ENCODE measurements at places on chromosomes 6 and 20. TPM values are rescaled to one million over a fixed set of nuclear protein-coding genes. Genes with fewer than 3 reads are reported as not detected.
A peak's percentile ranks its signal among the peaks of the same experiment; 100 is the strongest.

DNA sequence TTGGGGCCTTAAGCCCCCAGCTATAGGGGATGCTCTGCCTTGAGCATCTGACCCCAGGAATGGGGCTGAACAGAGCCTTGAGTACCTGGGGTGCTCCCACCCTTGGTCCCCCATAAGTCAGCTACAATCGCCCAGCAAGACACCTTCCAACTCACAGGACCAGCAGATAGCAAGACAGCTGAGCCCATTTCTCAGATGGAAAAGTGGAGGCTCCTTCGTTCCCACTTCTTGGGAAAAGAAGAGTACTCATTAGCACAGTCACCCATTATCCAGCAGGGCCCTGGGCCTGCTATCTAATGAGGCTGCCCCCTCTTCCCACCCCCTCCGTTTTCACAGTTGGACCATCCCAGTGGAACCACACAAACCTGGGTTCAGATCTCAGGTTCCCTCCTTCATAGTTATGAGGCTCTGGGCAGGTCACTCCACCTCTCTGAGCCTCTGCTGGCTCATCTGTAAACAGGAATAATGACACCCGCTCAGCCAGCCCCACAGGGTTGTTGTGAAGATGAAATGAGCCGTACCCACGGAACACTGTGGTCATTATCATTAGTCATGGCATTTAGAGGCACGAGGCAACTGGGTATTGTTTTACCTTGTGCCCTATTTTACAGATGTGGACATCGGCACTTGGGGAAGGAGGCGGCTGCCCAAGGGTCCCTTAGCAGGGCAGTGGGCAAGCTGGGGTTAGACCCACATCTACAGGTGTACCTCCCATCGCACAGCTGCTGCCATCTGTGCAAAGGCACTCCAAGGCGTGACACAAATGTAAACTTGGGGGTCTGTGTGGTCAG, 4.5 kb downstream of the LPIN3 start:
- no peaks in the 10 kb centered on the region for H3K4me1 ChIP-seq
- no peak for DNase-seq
- H3K4me3 ChIP-seq: no peak overlapping the region

FAM110A gene
- 6.5 TPM for total RNA-seq

- no peaks in the 10 kb centered on the region for H3K36me3 ChIP-seq
- H3K27me3 ChIP-seq: no peaks in the 10 kb centered on the region
- DNase-seq: no peak
- H3K4me3 ChIP-seq: no peak overlapping the region
- H3K4me1 ChIP-seq: no peaks in the 10 kb centered on the region
- no peak overlapping the region for H3K27ac ChIP-seq
Measured at GRCh38 chr20:11453430-11453829, 464.3 kb upstream of the BTBD3 start.

DNA sequence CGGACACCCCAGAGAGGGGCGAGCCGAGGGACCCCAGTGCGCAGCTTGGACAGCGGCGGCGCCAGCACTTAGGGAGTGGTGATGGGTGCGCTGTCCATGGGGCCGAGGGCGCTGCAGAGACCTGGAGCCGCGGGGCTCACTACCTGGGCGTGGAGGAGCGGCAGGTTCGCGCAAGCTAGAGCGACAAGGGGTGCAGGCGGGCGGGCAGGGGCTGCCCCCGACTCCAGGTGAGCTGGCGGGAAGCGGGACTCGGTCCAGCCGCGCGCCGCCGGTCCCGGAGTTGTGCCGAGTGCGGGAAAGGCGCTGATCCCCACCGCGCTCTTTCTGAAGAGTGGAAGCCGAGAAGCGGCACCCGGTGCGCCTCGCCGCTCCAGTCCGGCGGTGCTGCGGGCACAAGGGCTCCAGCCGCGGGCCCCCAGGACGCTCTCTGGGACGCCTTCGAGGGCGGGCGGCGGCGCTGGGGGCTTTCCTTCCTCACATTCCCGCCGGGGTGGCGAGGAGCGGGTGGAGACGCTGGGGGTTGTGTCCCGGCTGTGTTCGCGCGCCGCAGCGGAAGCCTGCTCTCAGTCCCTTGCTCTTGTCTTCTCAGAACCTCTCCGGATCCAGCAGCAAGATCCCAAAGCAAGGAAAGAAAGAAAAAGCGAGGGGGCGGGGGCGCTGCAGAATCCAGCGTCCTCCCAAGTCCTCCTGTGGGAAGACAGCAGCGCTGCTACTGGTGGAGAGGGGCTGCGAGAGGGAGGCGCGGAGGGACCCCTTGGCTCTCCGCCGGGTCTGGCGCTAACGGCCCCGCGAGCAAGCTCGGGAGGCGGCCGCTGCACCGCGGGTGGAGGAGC, at the start of gene B3GAT2:
B3GAT2 (minus strand) TSS at position 610 of the 833 bp plus-strand sequence. CDS start 631 bp downstream, outside the sequence.
- H3K27ac ChIP-seq: no peak within 1 kb of the TSS
- peak within 1 kb of the TSS; percentile 56 for H3K4me3 ChIP-seq
- no peaks in the 10 kb centered on the region for H3K36me3 ChIP-seq
- H3K27me3 ChIP-seq: peaks cover 46% of the 10 kb centered on the region

F13A1 gene
- 117 TPM for total RNA-seq

- DNase-seq: peak; percentile 28
- no peaks in the 10 kb centered on the region for H3K27me3 ChIP-seq
- no peaks in the 10 kb centered on the region for H3K36me3 ChIP-seq
- H3K27ac ChIP-seq: peak overlapping the region; percentile 60
Measured at GRCh38 chr20:1537731-1538058, 19.8 kb downstream of the SIRPD start.

ZNF311 gene
- 2.1 TPM for total RNA-seq

- H3K4me3 ChIP-seq: no peak overlapping the region
- H3K27me3 ChIP-seq: no peaks in the 10 kb centered on the region
- no peak overlapping the region for H3K27ac ChIP-seq
- no peaks in the 10 kb centered on the region for H3K4me1 ChIP-seq
- H3K36me3 ChIP-seq: peaks cover 26% of the 10 kb centered on the region
Measured at GRCh38 chr6:7604506-7604905, 14.5 kb downstream of the SNRNP48 start.

- H3K27ac ChIP-seq: no peak overlapping the region
- DNase-seq: no peak
- H3K4me1 ChIP-seq: no peaks in the 10 kb centered on the region
- H3K4me3 ChIP-seq: no peak overlapping the region
- H3K36me3 ChIP-seq: no peaks in the 10 kb centered on the region
- no peaks in the 10 kb centered on the region for H3K27me3 ChIP-seq
Measured at GRCh38 chr6:26295691-26296555, 69.1 kb upstream of the BTN3A2 start.

WDR46 gene
- 78.6 TPM for total RNA-seq

GRCh38 chr20:58116505-58116904, 111.9 kb downstream of the ANKRD60 start:
- DNase-seq: no peak
- no peaks in the 10 kb centered on the region for H3K36me3 ChIP-seq
- no peak overlapping the region for H3K4me3 ChIP-seq
- no peak overlapping the region for H3K27ac ChIP-seq
- no peaks in the 10 kb centered on the region for H3K27me3 ChIP-seq

SLC22A3 gene
- total RNA-seq: 76.8 TPM

DNA sequence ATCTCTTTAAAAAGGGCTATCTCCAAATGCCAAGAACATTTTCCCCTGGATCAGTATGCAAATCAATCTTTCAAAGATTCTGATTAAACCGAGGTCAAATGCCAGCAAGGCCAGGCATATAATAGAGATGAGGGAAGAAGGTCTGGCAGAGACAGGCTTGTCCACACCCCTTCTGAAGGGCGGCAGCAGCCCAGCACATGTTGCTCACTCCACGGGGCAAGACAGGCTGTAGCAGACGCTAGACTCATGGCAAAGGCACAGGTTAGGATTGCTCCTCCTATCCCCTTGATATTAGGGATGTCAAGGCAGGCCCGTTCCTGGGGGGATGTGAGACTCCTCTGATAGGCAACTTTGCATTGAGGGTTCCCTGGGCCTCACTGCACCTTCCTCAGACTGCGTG, 104.7 kb upstream of the RIN2 start:
- no peak overlapping the region for H3K27ac ChIP-seq
- H3K4me3 ChIP-seq: no peak overlapping the region
- DNase-seq: no peak

WFDC10B gene
- total RNA-seq: not detected

GRCh38 chr6:112839525-112839961, 492.4 kb downstream of the RFPL4B start:
- no peak overlapping the region for H3K4me3 ChIP-seq
- no peaks in the 10 kb centered on the region for H3K27me3 ChIP-seq
- H3K27ac ChIP-seq: no peak overlapping the region
- H3K36me3 ChIP-seq: no peaks in the 10 kb centered on the region

SLC17A1 gene
- not detected for total RNA-seq

DNA sequence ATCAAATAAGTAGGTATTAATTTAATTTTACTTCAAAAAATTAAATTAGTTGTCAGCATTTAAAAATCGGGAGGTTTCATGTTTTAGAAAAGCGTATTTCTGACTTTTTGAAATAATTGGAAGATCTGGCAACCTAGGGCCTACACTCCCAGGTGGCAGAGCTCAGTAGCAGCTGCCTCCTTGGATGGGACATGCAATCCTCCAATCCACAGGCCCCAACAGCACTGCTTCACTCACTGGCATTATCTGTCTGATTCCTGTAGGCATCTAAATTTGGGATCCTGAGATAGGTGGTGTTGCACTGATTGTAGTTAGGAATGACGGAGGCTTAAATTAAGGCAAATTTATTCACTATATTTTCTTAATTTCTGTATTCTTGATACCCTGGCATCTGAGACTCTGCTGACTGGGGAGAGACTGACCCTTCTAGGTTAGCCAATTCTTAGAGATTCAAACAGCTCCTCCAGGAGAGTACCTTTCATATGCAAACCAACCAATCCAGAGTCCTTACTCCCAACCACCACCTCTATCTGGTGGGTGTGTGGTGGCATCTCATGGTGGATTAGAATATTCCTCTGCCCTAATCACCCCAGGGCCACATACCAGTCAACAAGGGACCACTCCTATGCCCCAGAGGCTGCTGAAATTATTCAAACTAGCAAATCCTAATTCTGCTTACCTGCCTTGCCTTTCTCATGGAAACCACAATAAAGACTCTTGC, 146.6 kb upstream of the GLP1R start:
- no peak overlapping the region for H3K4me3 ChIP-seq
- H3K27ac ChIP-seq: no peak overlapping the region
- H3K27me3 ChIP-seq: no peaks in the 10 kb centered on the region
- DNase-seq: no peak
- no peaks in the 10 kb centered on the region for H3K4me1 ChIP-seq

DNA sequence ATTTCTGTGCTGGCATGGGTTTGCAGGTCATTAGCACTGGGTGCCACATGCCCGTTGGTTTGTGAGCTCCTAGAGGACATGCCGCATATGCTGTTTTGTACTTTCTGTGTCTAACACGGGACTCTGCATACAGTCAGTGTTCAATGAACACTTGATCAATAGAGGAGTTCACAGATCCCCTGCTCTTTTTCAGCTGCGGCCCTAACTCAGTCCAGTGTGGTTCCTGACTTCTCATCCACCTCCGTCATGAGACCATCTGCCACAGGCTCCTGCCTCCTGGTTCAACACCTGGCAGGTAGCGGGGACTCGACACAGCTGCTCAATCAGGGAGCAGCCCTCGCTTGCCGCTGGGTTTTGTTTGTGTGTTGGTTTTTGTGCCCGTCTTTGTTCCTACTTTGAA, 13.8 kb upstream of the BMP7 start:
- H3K36me3 ChIP-seq: no peaks in the 10 kb centered on the region
- H3K27ac ChIP-seq: no peak overlapping the region
- H3K4me1 ChIP-seq: peaks cover 6% of the 10 kb centered on the region
- no peak for DNase-seq
- H3K27me3 ChIP-seq: no peaks in the 10 kb centered on the region

- DNase-seq: no peak
- no peak overlapping the region for H3K4me3 ChIP-seq
- H3K27me3 ChIP-seq: peaks cover 8% of the 10 kb centered on the region
- H3K4me1 ChIP-seq: no peaks in the 10 kb centered on the region
Measured at GRCh38 chr6:159908979-159909378, 18.2 kb downstream of the MAS1 start.

- peaks cover 12% of the 10 kb centered on the region for H3K4me1 ChIP-seq
- H3K27ac ChIP-seq: peak overlapping the region; percentile 81
- no peaks in the 10 kb centered on the region for H3K27me3 ChIP-seq
- peaks cover 6% of the 10 kb centered on the region for H3K36me3 ChIP-seq
- DNase-seq: no peak
- H3K4me3 ChIP-seq: peak overlapping the region; percentile 61
Measured at GRCh38 chr20:32190616-32191415, 16.7 kb downstream of the PLAGL2 start.

PPP2R5D gene
- 54.6 TPM for total RNA-seq

GRCh38 chr6:31293343-31293742, 21.5 kb upstream of the HLA-C start:
- no peaks in the 10 kb centered on the region for H3K4me1 ChIP-seq
- peaks cover 4% of the 10 kb centered on the region for H3K27me3 ChIP-seq
- no peaks in the 10 kb centered on the region for H3K36me3 ChIP-seq
- no peak overlapping the region for H3K4me3 ChIP-seq

GRIK2 gene
- 5.4 TPM for total RNA-seq

DNA sequence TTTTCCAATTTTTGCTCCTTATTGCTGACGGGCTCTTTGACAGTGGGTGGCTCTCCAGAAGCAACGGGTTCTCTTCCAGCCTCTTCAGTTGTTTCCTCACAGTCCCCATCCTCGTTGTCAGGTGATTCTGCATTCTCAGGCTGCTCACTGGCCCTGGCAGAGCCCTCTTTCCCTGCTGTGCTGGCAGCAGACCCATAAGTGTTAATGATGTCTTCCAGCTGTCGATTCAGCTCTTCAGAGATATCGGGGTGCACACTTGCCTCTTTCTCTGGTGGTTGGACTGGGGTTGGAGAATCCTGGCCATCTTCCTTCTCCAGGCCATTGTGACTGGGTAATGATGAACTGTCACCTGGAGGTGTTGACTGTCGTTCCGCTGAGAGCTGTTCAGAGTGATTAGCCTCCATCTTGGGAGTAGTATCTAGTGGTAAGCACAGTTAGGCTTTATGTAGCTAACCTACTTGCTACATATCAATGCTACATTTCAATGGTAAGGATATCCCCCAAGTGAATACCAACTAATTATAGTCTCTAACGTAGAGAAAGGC, 3.2 kb downstream of the TXLNB start:
- H3K27me3 ChIP-seq: no peaks in the 10 kb centered on the region
- no peak overlapping the region for H3K4me3 ChIP-seq
- no peak for DNase-seq
- no peaks in the 10 kb centered on the region for H3K36me3 ChIP-seq

GRCh38 chr6:156617376-156617775, 159.8 kb upstream of the ARID1B start:
- H3K27ac ChIP-seq: no peak overlapping the region
- H3K4me3 ChIP-seq: no peak overlapping the region
- no peaks in the 10 kb centered on the region for H3K36me3 ChIP-seq
- no peaks in the 10 kb centered on the region for H3K27me3 ChIP-seq

BNIP5 gene
- total RNA-seq: not detected
